Activated CD4-positive, alpha-beta memory T cell treated with anti-CD3 and anti-CD28 coated beads, Interleukin-2, amount 10 ng/mL, durations not matched to agents 7 days and 5 days (primary cell): ENCODE measurements at places on chromosomes 12 and 14. TPM values are rescaled to one million over a fixed set of nuclear protein-coding genes. Genes with fewer than 3 reads are reported as not detected.
A peak's percentile ranks its signal among the peaks of the same experiment; 100 is the strongest.

Gene PLEKHD1
- total RNA-seq, result 0.13 TPM

Gene NR1H4
- total RNA-seq, result not detected

DNA sequence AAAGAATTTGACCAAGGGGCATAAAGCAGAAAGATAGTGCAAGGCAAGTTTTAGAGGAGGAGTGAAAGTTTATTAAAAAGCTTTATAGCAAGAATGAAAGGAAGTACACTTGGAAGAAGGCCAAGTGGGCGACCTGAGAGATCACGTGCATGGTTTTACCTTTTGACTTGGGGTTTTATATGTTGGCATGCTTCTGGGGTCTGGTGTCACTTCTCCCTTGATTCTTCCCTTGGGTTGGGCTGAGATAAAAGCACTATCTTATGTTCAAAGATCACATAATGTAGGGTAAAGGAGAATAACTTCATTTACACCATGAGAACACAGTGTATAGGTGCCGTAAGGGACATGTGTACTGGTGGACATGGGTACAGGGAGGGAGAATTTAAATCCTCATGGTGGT, 17.7 kb upstream of the TMEM30B start:
- no peak for DNase-seq

- no peak for DNase-seq
Observed at GRCh38 chr12:110668480-110669192, 20.3 kb downstream of the HVCN1 start.

- no peak for DNase-seq
Observed at GRCh38 chr14:60878536-60878935, 102.3 kb downstream of the TRMT5 start.

GRCh38 chr12:125284945-125285685, 219.9 kb downstream of the AACS start:
- no peak for DNase-seq

Gene ZFYVE21
- total RNA-seq, result 17.8 TPM

DNA sequence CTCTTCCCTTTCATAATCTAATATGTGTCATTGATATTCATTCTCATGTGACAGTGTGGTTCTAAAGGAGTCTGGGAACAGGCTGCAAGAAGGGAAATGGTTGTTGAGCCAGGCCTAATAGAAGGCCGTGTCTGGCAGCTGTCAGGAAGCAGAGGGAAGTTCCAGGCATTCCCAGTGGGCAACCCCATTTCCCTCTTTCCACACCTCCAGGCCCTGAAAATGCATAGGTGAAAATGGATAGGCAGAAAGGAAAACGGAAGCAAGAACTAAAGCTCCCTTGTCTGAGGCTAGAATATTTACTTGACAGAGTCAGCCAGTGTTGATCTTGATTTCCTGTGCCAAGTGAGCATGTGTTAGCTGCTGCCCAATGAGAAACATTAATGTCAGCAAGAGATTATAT, 97.7 kb downstream of the PPM1A start:
- no peak for DNase-seq

Gene SOAT2
- 1.5 TPM for total RNA-seq

DNA sequence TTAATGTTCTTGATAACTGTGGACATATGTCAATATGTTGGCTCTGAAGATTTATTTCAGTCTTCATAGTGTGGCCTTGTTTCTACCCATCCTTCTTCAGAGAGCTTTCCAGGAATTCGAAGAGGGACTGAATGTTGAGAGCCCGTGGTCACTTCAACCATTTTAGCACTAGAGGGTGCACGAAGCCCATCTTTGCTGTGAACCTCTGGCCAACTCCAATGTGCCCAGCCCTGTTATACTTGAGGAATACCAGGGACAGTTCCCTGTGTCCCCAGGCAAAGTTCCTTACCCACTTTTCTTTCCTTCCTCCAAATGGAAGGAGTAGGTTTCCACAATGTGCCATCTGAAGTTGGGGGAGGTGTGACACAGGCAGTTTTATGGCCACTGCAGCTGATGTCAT, 603.5 kb downstream of the RPL10L start:
- DNase-seq, result no peak

GRCh38 chr12:119989361-119989730, 310 bp downstream of the BICDL1 start:
- DNase-seq, result no peak

DNA sequence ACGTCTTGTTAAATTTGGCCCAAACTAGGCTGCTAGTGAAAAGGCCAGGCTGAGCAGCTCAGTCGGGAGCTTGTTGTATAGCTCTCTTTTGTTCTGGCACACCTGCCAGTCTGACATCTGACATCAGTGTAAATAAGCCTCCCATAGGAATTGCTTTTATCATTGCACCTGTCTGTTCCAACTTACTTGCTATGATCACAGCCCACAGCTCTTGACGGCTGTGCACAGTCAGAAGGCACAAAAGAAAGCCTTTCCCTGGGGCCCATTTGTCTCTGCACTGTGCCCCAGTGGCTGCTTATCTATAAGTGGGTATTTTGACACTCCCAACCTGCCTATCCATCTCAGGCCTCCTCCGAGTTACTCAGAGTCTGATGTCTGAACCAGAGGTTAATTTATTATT, 324.5 kb downstream of the NUAK1 start:
- no peak for DNase-seq

- DNase-seq, result no peak
Observed at GRCh38 chr12:10505620-10506019, at the start of gene EIF2S3B. Gene EIF2S3B, plus strand, starts transcription at chr12:10505890. Its CDS starts 13 bp downstream, at chr12:10505903.

DNA sequence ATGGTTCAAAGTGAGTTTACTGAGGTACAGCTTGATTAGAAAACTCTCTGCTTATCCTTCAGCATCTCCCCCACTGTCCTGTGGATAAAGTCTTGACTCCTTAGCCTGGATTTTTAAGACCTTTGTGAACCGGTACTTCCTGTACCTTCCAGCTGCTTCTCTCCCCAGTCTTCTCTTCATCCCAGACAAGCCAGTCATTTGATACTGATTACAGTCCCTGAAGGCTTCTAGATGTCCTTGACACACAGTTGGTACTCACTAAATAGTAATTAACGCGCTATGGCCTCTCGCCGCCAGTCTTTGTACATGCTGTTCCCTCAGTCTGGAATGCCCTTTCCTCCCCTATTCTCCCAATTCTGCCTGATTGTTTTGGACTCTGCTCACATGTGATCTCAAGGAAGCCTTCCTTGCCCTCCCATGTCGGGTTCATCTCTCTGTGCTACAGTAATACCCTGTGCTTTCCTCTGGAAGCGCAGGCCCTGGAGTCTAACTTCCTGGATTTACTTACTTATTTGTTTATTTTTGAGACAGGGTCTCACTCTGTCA, 50.6 kb upstream of the PTGR2 start:
- DNase-seq, result no peak

DNA sequence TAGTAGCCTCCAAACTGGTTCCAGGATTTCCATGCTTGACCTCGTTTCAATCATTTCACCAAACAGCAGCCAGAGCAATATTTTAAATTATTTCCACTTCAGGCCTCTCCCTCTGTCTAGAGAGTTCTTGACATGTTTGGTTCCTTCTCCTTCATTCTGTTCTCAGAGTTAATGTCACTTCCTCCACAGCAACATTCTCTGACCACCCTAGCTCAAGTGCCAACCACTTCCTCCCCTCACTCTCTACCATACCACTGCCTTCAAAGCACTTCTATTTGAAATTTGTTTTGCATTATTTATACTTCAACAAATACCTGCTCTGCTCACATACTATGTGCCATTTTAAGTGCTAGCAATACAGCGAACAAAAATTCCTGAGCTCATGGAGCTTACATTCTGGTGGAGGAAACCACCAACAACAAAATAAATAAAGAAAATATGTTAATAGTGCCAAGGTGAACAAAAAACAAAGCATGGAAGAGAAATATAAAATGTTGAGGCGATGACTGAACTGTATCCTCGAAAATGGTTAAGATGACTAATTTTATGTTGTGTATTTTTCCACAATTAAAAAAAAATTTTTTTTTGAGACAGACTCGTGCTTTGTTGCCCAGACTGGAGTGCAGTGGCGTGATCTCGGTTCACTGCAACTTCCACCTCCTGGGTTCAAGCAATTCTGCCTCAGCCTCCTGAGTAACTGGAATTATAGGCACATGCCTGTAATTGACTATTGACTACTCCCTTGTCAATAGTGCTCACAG, 17.3 kb downstream of the BAZ1A start:
- DNase-seq, result peak; percentile 56

Gene PTPN6
- 299 TPM for total RNA-seq

GRCh38 chr14:60204104-60204842, 39.1 kb upstream of the DHRS7 start:
- DNase-seq, result no peak

DNA sequence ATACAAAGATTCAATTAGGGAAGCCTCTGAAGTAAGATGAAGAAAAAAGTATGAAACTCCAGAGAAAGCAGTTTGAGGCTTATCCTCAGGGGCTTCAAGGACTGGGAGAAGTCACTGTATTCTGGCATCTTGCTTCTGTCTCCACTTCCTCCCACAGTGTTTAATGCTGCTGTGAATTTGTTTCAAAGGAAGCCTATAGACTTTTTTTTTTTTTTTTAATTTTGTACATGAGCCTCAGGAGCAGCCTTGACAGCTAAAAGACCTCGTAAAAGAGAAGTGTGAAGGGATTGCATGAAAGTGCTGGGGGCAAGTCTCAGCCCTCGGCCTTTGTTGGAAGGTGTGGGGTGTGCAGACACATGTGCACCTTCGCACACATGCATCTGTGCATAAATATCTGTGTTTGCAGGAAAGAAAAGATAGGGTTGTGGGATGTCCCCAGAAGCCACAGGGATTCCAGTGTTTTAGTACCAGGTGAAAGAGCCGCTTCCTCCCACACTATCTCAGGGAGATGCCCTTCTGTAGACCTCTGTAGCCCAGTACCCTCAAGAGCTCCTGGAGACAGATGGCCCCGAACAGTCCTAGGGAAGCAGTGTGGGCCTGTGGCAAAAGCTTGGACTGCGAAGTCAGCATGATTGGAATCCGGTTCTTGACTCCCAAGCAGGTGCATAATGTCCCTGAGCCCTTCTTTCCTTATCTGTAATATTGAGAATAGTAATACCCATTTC, 193.5 kb upstream of the BCL2L14 start:
- DNase-seq, result no peak

- no peak for DNase-seq
Observed at GRCh38 chr14:33561488-33562175, 389.2 kb downstream of the EGLN3 start.

GRCh38 chr12:62256408-62257096, 3.7 kb upstream of the USP15 start:
- DNase-seq, result no peak

- DNase-seq, result no peak
Observed at GRCh38 chr12:80299976-80300375, 144.1 kb upstream of the PTPRQ start.

- no peak for DNase-seq
Observed at GRCh38 chr12:79514730-79515529, 175.8 kb downstream of the PAWR start.

- DNase-seq, result no peak
Observed at GRCh38 chr14:31057701-31058364, 31.7 kb upstream of the STRN3 start.

Gene AQP6
- total RNA-seq, result not detected

Gene SRRM4
- not detected for total RNA-seq

GRCh38 chr14:74867673-74868072, 8.3 kb downstream of the PROX2 start:
- peak; percentile 78 for DNase-seq

DNA sequence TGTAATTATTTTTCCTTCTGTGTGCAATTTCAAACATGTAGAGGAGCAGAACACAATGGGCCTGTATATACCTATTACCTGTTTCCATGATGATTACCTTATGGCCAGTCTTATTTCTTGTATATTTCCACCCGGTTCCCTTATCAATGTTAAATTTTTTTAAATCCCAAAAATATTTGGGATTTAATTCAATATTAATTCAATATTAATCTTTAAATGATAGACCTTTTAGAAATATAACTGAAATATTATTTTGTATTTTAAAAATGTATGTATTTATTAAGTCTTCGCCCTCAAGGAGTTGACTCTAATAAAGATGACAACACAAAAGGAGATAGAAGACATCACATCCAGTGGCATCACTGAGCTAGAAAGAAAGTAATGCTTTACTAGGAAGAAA, 607 bp upstream of the KRT6C start:
- no peak for DNase-seq

GRCh38 chr12:101459642-101460346, 15.3 kb upstream of the SPIC start:
- DNase-seq, result no peak

DNA sequence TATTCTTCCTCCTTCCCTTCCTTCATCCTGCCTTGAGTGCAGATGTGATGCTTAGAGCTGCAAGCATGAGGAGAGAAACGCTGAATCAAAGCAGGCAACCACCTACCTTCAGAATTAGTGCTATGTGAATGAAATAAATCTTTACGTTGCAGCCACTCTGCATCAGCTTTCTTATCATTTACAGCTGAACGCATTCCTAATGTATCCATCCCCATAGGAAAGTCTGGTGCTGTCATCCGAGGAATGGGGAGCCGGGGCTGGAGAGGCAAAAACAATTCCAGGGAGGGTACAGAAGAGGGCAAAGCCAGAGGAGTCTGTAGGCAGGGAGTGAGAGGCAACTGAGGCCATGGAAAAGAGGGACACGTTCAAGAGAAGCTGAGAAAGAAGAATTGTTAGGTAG, 90.0 kb downstream of the GCH1 start:
- no peak for DNase-seq

GRCh38 chr12:52446367-52447045, 5.4 kb downstream of the KRT6B start:
- no peak for DNase-seq
